ENCODE measurements at places on chromosomes 2 and 18.

- no peak for DNase-seq
Observed at GRCh38 chr2:148660999-148661398, 16.4 kb downstream of the EPC2 start.

GRCh38 chr2:11398750-11399437 lies 54.5 kb upstream of the ROCK2 start:
- DNase-seq, result no peak

GRCh38 chr2:42810971-42811811 lies 18.8 kb upstream of the HAAO start:
- DNase-seq, result peak; percentile 50

DNA sequence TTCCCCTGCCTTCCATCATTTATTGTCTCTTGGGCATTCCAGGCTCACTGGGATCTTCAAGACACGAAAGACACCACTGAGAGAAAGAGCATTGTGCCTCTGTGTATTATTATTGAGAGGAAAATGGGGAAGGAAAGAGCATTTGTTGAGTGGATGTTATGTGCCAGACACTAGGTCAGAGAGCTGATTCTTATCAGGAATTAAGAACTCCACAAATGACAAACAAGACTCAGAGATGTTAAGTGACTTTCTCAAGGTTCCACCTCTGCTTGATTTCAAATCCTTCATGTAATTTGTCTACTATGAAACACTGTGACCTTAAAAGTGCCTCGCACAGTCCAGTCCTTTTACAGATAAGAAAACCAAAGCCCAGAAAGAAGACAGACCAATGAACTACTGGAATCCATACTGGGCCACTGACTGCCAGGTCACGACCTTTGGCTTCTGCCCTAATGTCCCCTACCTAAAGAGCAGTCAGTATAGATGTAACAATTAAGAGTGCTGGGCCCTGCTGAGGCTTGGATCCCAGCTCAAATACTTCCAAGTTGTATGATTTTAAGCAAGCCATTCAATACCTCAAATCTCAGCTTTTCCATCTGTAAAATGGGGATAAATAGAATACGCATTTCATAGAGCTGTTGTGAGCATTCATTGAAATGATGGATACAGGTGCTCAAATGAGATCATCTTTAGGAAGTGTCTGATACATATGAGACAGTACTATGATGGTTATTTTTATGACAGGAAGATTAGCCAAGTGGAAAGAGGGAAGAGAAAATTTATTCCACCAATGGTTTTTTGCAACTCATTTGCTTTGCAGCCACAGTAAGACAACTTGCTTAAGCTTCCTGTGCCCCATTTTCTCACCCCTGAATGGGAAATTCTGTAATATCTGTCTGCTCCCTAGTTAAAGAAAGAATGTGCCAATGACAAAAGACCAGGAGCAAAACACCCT lies 10.9 kb downstream of the KLF7 start:
- no peak for DNase-seq

- DNase-seq, result no peak
Observed at GRCh38 chr2:127580167-127581049, 44.9 kb downstream of the MYO7B start.

Measured in AG08396 (cell line).